ENCODE measurements at places on chromosomes 7 and 10. TPM values are rescaled to one million over a fixed set of nuclear protein-coding genes. Genes with fewer than 3 reads are reported as not detected.

DNA sequence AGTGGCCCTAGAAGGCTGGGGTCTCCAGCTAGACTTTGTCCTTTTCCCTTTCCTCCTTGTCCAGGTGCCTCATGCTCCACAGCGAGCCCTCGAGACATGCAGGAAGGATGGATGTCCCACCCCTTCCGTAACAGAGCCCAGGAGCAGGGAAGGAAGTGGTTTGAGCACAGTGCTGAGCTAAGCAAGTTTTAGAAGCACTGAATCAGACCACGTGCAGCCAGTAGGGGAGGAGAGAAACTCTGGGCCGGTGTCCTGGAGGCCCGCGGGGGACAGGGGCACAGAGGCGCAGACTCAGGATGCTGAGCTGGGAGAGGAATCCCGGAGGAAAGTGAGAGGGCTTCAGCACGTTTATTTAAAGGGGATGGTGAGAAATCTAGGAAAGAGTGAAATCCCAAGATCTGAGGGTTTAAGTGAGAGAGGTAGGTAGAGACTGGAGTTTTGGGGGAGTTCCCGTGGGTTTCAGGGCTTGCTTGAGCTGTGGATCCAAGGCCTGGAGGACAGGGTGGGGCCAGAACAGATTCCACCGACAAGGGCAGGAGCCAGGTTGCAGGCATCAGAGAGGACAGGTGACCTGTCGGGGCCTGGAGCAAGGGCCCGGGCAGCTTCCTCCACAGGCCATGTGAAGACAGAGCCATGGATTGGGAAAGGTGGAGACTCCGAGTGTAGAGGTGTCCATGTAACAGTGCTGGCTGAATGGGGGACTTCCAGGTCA lies 4.4 kb upstream of the IRF5 start:
- no peak overlapping the region for H3K4me3 ChIP-seq
- H3K36me3 ChIP-seq = peaks cover 2% of the 10 kb centered on the region
- DNase-seq = peak; percentile 62
- peaks cover 22% of the 10 kb centered on the region for H3K4me1 ChIP-seq

GRCh38 chr10:82874671-82875070 lies 999.7 kb downstream of the NRG3 start:
- no peak overlapping the region for H3K27ac ChIP-seq
- no peaks in the 10 kb centered on the region for H3K27me3 ChIP-seq
- H3K36me3 ChIP-seq = no peaks in the 10 kb centered on the region

Gene PYROXD2
- 10.0 TPM for total RNA-seq

DNA sequence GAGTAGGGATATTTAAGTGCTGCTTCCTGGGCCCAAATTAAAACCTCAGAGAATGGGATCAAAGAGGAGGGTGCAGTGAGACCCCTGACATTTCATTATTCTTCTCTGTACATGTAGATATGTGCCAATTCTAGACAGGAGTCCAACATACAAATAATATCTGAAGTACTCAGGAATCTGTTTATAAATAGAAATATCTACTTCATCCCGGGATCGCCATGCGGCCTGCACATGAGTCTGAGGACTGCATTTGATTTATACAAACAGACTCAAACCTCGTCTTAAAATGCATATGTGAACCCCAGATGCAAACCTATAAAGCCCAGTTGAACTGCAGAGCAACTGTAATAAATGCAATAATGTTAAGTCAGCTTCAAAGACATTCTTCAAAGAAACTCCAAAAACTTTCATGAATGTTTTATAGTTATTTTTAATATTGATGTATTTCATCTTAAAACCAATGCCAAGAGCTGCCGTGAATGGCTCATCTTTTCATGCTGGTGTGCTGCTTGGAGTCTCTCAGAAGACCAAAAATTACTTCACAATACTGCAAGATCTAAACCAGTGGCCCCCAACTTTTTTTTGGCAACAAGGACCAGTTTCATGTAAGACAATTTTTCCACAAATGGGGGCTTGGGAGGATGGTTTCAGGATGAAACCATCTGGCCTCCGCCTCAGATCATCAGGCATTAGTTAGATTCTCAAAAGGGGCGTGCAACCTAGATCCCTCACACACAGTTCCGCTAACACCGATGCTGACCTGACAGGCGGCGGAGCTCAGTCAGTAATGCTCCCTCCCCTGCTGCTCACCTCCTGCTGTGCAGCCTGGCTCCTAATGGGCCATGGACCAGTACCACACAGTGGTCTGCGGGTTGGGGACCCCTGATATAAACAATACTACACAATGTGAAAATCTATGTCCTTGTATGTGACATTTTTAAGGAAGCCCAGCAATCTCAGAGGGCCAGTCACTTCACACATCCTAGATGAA lies 166.9 kb downstream of the PARD3 start:
- no peak overlapping the region for H3K4me3 ChIP-seq
- H3K36me3 ChIP-seq = no peaks in the 10 kb centered on the region
- no peak overlapping the region for H3K27ac ChIP-seq

Gene UFSP1
- 2.3 TPM for total RNA-seq

Gene CAV1
- total RNA-seq = not detected

Gene TMEM225B
- total RNA-seq = 1.2 TPM

GRCh38 chr10:28254290-28254985 lies 48.4 kb downstream of the MPP7 start:
- no peak for DNase-seq
- no peak overlapping the region for H3K27ac ChIP-seq
- no peak overlapping the region for H3K4me3 ChIP-seq
- no peaks in the 10 kb centered on the region for H3K36me3 ChIP-seq

Gene CYP51A1
- total RNA-seq = 30.6 TPM

Gene PTPN20
- 0.85 TPM for total RNA-seq

GRCh38 chr7:48505466-48505865 lies 334.2 kb downstream of the ABCA13 start:
- H3K27me3 ChIP-seq = no peaks in the 10 kb centered on the region
- DNase-seq = no peak
- H3K27ac ChIP-seq = no peak overlapping the region
- peaks cover 4% of the 10 kb centered on the region for H3K4me1 ChIP-seq
- no peaks in the 10 kb centered on the region for H3K36me3 ChIP-seq

GRCh38 chr10:131167036-131167860 lies 144.3 kb downstream of the TCERG1L start:
- peaks cover 9% of the 10 kb centered on the region for H3K4me1 ChIP-seq
- no peak overlapping the region for H3K27ac ChIP-seq
- H3K27me3 ChIP-seq = no peaks in the 10 kb centered on the region
- H3K36me3 ChIP-seq = no peaks in the 10 kb centered on the region
- no peak overlapping the region for H3K4me3 ChIP-seq

Gene MYO3A
- total RNA-seq = not detected

- no peak overlapping the region for H3K27ac ChIP-seq
- H3K4me3 ChIP-seq = no peak overlapping the region
- no peak for DNase-seq
- no peaks in the 10 kb centered on the region for H3K36me3 ChIP-seq
- H3K27me3 ChIP-seq = peaks cover 2% of the 10 kb centered on the region
- H3K4me1 ChIP-seq = peaks cover 4% of the 10 kb centered on the region
Measured at GRCh38 chr10:13956826-13957225, 370.1 kb downstream of the PRPF18 start.

Gene TLX1
- total RNA-seq = not detected

Gene TYW1
- 15.4 TPM for total RNA-seq

- no peaks in the 10 kb centered on the region for H3K36me3 ChIP-seq
- H3K4me1 ChIP-seq = peaks cover 14% of the 10 kb centered on the region
- H3K27ac ChIP-seq = no peak overlapping the region
Measured at GRCh38 chr7:151790095-151790829, 86.7 kb downstream of the PRKAG2 start.

GRCh38 chr7:13091974-13092707 lies 404.7 kb downstream of the ARL4A start:
- no peak for DNase-seq
- no peaks in the 10 kb centered on the region for H3K4me1 ChIP-seq

- peaks cover 4% of the 10 kb centered on the region for H3K27me3 ChIP-seq
- no peak overlapping the region for H3K27ac ChIP-seq
- peaks cover 12% of the 10 kb centered on the region for H3K4me1 ChIP-seq
Measured at GRCh38 chr7:907158-907980, 31.0 kb downstream of the GET4 start.

Gene CASTOR2
- total RNA-seq = 2.5 TPM

- no peak for DNase-seq
- no peak overlapping the region for H3K27ac ChIP-seq
- no peaks in the 10 kb centered on the region for H3K36me3 ChIP-seq
- no peaks in the 10 kb centered on the region for H3K4me1 ChIP-seq
- H3K27me3 ChIP-seq = peaks cover 14% of the 10 kb centered on the region
- no peak overlapping the region for H3K4me3 ChIP-seq
Measured at GRCh38 chr10:62959553-62959952, 143.4 kb upstream of the EGR2 start.

Gene CFTR
- not detected for total RNA-seq

DNA sequence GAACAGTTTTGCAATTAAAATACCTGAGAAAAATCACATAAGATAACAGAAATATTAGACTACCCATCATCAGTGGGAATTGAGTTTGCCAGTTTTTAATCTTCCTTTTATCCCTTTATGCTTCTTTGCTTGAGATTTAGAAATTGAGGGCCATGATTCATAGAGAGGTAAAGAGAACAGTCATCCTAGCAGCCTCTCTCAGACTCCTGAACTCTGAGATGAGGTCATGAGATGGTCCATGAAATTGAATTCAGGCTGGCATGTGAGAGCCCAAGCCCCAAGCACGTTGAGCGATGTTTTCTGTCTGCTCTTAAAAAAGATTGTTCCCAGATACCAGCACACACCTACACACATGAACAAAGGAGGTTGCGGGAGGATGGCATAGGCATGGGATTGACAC lies 91.1 kb downstream of the CREB5 start:
- no peak for DNase-seq
- no peak overlapping the region for H3K27ac ChIP-seq
- no peaks in the 10 kb centered on the region for H3K4me1 ChIP-seq
- peaks cover 10% of the 10 kb centered on the region for H3K27me3 ChIP-seq
- no peaks in the 10 kb centered on the region for H3K36me3 ChIP-seq
- no peak overlapping the region for H3K4me3 ChIP-seq

DNA sequence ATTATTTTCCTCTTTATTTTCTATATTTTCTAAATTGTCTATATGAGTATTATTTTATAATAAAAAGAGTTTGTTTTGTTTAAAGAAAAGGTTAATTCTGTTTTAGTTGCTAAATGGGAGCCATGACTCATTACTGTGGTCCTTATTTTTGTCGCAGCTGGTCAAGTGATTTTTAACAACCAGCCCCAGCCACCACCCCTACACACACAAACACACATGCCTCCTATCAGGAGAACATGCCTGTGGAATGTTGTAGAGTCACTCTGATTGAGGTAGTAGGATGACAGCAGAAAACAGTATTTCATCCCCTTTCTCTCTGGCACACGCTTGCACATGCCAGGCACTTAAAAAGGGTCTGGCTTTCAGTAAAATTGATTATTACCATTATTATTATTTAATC lies 68.6 kb upstream of the GDF10 start:
- no peaks in the 10 kb centered on the region for H3K27me3 ChIP-seq
- no peak overlapping the region for H3K4me3 ChIP-seq
- no peaks in the 10 kb centered on the region for H3K4me1 ChIP-seq
- no peaks in the 10 kb centered on the region for H3K36me3 ChIP-seq
- H3K27ac ChIP-seq = no peak overlapping the region
- DNase-seq = no peak

Gene ZNF425
- total RNA-seq = 1.0 TPM

GRCh38 chr7:90568213-90568612 lies 27.9 kb upstream of the CDK14 start:
- no peak overlapping the region for H3K27ac ChIP-seq
- H3K36me3 ChIP-seq = no peaks in the 10 kb centered on the region
- H3K27me3 ChIP-seq = no peaks in the 10 kb centered on the region
- H3K4me3 ChIP-seq = no peak overlapping the region
- no peaks in the 10 kb centered on the region for H3K4me1 ChIP-seq

- H3K27ac ChIP-seq = no peak overlapping the region
- no peak overlapping the region for H3K4me3 ChIP-seq
- H3K27me3 ChIP-seq = no peaks in the 10 kb centered on the region
Measured at GRCh38 chr10:51171946-51172345, 97.7 kb downstream of the PRKG1 start.

- no peak overlapping the region for H3K4me3 ChIP-seq
- no peaks in the 10 kb centered on the region for H3K27me3 ChIP-seq
- peaks cover 19% of the 10 kb centered on the region for H3K4me1 ChIP-seq
- no peak overlapping the region for H3K27ac ChIP-seq
- H3K36me3 ChIP-seq = peaks cover 50% of the 10 kb centered on the region
Measured at GRCh38 chr10:113843972-113844485, 9.9 kb downstream of the DCLRE1A start.

GRCh38 chr7:36316319-36316718 lies 73.3 kb upstream of the ANLN start:
- H3K27me3 ChIP-seq = no peaks in the 10 kb centered on the region
- H3K36me3 ChIP-seq = no peaks in the 10 kb centered on the region

DNA sequence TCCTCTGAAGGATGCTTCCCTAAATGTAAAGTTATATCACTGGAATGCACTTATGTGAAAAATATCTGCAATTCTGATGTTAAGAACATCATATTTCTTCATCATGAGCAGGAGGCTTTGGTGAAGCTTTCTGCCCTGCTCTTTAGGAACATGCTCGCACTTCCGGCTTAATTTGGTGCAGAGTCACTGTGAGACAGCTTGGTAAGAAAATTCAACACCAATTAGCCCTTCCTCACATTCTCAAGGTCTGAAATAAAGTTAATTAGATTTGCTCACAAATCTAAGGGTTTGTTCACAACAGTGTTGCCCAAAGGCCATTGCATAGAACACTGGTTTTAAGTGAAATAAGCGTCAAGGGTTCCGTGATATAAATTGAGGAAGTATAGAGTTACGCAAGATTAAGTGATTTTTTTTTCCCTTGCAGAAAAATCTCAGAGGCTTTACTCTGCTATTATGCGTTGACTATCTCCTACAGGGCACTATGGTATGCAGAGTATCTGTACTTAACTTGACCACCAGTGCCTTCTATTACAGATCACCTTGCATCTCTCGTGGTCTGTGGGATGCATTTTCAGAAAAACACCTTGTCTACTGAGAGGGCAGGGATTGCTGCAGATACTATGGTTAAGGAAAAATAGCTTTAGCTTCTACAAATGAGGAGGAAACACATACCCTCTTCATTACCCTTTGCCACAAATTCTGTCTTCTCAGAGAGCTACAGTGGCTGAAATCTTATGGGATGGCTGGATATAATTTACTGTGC lies 953.9 kb downstream of the TYW1 start:
- no peak for DNase-seq
- H3K4me1 ChIP-seq = no peaks in the 10 kb centered on the region
- H3K4me3 ChIP-seq = no peak overlapping the region
- H3K27me3 ChIP-seq = no peaks in the 10 kb centered on the region

GRCh38 chr10:30562787-30563186 lies 66.8 kb downstream of the LYZL2 start:
- no peak overlapping the region for H3K4me3 ChIP-seq
- no peaks in the 10 kb centered on the region for H3K36me3 ChIP-seq
- no peak overlapping the region for H3K27ac ChIP-seq
- peak; percentile 58 for DNase-seq
- H3K4me1 ChIP-seq = peaks cover 11% of the 10 kb centered on the region

DNA sequence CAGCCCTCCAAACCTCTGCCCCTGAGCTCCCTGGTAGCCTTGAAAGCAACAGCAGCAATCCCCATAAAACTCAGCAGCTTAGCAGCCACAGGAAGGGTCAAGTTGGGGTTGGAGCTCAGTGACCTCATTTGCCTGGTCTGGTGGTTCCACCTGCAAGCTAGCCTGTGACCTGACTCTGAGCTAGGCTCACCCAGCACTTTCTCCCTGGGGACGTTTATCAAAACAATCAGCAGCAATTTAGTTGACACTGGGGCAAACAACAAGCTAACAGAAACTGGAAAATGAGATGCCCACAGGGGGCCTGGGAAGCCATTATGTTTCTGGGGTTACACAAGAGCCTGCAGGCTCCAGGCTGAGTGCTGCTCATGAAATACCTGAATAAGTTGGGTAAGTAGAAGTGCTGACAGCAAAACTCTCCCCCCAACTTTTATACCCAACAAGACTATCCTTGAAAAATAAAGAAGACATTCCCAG lies 22.4 kb upstream of the CRYGN start:
- H3K27me3 ChIP-seq = peaks cover 12% of the 10 kb centered on the region
- peaks cover 2% of the 10 kb centered on the region for H3K4me1 ChIP-seq
- peaks cover 48% of the 10 kb centered on the region for H3K36me3 ChIP-seq
- no peak overlapping the region for H3K4me3 ChIP-seq

Gene AUTS2
- total RNA-seq = 18.9 TPM

Gene ADAMTS14
- not detected for total RNA-seq

Measured in activated CD4-positive, alpha-beta T cell treated with anti-CD3 and anti-CD28 coated beads, Interleukin-2, amount 10 ng/mL, durations not matched to agents 7 days and 5 days (primary cell).